ENCODE measurements at places on chromosomes 3 and 15.

DNA sequence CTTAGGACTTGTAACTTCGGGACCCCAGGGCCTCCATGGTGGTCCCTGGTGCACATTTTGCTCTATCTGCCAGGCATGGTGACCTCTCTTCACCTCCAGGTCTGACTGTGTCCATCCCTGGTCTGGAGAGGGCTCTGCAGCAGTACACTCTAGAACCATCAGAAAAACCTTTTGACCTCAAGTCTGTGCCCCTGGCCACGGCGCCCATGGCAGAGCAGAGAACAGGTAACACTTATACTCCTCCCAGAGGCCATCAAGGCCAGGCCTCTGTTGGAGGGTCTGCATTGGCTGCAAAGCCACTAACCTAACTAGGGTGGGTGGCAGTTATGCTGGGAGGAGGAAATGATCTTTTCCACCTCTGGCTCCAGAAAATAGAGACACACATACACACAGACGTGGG, 10.3 kb upstream of the HMCES start:
- DNase-seq = no peak

DNA sequence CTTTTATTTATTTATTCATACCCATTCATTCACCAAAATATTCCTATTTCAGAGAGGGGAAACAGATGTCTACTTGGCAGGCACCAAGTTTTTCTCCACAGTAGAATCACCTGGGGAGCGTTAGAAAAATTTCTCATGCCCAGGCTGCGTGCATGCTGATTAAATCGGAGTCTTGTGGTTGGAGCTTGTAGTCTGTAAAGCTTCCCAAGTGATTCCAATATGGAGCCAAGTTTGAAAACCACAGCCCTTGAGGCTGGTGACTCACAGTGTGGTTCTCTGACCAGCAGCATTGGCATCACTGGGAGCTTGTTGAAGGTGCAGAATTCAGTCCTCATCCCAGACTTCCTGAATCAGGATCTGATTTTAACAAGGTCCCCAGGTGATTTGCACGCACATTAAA, 49.7 kb downstream of the PDHB start:
- DNase-seq = no peak

DNA sequence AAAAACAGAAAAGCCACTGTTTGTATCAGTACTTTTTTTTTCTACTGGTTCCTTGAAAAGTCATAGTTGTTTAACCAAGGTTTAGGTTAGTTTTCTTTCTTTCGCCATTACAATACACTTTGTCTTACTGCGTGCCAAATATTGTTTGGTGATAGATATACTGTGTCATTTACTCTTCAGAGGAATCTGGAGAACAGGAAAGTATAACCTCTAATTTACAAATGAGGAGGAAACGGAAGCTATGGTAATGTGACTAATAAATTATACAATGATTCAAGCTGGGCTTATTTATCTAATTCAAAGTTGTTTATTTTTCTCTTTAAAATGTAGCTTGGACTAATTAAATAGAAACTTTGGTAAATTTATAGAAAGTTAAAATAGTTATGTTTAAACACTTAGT, 96.2 kb upstream of the ROBO2 start:
- no peak for DNase-seq

DNA sequence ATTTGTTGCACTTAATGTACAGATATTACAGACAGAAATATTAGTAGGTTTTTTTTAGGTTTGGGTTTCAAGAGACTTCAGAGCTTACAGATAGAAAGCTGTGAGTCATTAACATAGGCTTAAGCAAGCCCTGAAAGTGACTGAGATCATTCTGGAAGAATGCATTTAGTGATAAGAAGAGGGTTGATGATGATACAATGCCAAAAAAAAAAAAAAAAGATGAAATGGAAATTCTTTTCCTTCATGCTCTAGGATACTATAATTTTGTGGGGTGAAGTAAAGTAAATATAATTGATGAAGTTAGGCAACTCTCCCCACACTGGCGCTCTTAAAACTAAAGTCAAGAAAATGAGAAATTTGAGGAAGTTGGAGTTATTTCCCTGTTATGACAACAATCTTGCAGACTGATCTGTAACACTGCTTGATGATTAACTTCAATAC, 169.4 kb upstream of the ZNF385D start:
- DNase-seq = no peak

- no peak for DNase-seq
Observed at GRCh38 chr15:66425837-66426236, 39.1 kb downstream of the MAP2K1 start.

DNA sequence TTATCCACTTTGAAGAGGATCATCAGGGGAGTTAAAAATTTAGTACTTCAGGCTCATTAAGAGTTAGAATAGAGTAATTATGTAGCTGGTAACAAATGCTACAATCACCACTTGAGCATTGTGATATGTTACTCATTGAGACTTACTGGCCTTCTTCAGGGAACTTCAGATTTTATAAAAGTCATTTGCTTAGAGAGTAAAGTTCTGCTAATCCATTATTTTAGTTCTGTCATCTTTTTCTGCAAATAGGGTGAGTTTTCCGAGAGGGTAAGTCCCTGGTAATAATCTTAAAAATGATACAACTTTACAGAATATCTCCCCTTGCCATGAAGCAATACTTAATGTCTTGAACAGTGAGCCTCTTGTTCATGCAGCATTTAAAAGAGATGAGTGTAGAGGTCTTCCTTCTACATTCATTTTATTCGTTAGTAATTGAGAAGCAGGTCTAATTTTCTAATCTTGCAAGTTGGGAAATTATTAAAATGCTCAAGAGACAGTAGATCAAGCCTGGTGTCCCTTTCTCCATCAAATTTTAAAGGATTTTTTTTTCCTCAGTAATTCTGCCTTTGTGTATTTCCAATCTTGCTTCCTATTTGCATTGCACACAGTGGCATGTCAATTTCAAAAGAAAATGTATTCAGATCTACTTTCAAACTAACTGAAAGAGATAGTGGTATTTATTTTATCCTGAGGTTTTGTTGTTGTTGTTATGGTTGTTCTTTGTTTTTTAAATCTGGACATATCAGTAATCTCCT, 52.6 kb downstream of the MBNL1 start:
- no peak for DNase-seq

DNA sequence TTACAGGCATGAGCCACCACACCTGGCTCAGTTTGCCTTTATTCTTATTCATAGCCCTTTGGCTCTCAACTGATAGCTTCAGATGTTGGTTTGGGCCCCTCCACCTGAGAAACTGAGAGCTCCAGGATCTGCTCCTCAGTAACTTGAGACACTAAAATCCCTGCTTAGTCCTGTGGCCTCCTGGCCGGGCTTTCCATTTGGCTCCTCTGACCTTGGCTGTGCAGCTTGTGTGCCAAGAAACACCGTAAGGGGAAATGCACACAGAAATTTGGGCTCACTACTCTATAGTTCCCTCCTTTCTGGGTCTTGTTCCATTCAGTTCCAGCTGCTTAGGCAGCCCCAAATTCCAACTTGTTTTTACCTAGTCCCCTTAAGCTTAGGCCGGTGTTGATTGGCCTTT, 24.9 kb downstream of the NIPA2 start:
- DNase-seq = no peak

GRCh38 chr3:197518881-197519421, 36.8 kb downstream of the BDH1 start:
- no peak for DNase-seq

- DNase-seq = no peak
Observed at GRCh38 chr15:30824518-30825195, 79.1 kb upstream of the FAN1 start.

DNA sequence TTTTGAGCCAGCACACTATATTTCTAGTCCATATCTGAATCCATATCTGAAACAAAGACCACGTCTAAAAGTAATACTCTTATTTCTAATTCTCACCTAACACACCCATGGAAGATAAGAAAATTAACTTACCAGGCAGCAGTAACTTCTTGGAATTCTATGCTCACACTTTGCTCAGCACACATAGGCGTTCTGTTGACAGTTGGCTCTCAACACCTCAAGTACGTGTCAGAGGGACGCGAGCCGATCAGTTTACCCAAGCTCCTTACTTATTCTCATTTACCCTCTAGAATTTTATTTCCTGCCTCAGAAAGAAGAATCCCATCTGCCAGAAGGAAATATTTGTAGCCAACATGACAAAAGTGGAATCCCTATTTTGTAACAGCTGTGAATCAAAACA, 911.9 kb downstream of the FHIT start:
- DNase-seq = no peak

- peak; percentile 69 for DNase-seq
Observed at GRCh38 chr3:58332575-58333188, at the start of gene PXK. PXK (plus strand) TSS chr3:58332892; CDS start chr3:58332989, 97 bp downstream.

DNA sequence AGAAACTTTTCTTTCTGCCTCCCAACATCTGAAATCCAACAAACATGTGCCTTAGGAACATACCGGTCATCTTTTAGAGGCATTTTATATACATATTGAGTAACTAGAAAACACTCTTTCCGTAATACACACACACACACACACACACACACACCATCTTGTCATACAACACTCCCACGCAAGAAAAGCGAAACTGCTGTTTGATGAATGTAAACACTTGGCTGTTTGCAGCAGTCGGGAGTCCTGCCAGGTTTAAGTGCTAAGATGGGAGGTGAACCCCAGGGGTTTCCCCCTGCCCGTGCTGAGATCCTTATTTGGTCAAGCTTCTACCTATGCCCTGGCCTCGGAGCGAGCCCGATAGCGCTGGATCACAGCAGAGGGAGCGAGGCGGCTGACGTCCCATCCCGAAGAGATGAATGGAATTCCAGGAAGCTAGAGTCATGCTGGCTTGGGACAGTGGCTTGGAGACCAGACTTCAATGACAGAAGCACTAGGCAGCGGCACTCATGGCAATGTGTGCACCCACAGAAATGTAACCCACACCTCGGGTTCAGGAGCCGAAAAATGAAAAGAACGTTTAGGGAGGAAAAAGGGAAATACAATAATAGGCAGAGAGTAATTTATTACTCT, 1.3 kb upstream of the THBS1 start:
- peak; percentile 90 for DNase-seq

DNA sequence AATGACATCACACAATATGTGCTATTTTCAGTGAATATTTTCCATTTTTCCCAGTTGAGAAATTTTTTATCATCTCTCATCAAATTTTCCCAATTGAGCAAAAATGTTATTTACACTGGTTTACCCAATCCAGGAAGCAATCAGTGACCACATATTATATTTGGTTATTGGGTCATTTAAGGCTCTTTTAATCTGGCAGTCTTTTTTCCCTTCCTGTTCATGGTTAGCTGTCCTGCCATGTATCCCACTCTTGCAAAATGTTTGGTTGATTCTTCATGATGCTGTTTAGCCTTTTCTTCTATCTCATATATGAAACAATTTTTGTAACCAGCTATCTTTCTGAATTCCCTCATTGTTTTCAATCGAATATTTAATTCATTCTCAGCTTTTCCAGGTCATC, 626.0 kb downstream of the RBMS3 start:
- no peak for DNase-seq

GRCh38 chr15:42921342-42921731, 759 bp upstream of the TTBK2 start:
- no peak for DNase-seq

GRCh38 chr3:70501561-70501960, 189.1 kb upstream of the MDFIC2 start:
- DNase-seq = no peak

- DNase-seq = no peak
Observed at GRCh38 chr3:12829886-12830784, 11.2 kb downstream of the RPL32 start.

DNA sequence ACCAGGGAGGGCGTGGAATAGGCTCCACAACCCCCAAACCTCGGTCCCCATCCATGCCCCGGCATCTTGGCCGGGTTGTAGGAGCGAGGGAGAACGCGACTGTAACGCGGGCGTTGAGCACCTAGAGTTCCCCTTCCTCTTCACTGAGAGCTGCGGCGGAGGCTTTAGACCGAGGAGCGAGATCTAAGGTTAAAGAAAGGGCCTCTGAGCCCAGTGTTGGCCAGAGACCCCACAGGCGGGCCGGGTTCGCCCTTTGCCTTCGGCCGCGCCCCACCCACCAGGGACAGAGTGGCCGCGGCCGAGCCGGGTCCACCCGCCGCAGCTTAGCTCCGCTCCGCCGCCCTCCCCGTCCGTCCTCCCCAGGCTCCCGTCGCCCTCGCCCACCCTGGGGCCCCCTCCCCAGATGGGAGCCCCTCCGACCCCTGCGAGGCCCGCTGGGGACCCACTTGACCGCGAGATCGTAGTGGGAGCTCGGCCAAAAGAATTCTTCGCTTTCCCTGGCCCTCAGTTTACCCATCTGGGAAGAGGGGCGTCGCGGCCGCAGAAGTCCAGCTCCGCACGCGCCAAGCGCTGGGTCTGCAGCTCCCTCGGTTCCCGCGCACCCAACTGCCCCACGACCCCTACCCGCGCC, 425 bp downstream of the ANPEP start:
- no peak for DNase-seq

DNA sequence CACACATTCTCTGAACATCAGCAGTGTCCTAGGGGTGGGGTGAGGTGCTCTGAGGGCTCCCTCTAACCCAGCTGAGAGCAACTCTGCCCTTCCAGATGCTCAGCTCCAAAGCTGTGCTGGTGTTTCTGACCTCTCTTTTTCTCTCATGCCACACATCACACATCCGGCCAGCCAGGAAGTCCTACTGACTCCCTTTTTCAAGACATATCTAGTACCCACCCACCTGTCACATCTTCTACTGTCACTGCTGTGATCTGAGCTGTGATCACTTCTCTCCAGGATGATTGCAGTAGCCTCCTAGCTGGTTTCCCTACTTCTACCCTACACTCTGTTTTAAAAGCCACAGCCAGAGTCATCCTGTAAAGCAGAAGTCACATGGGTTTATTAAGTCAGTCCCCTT, 30.2 kb upstream of the MASP1 start:
- no peak for DNase-seq

DNA sequence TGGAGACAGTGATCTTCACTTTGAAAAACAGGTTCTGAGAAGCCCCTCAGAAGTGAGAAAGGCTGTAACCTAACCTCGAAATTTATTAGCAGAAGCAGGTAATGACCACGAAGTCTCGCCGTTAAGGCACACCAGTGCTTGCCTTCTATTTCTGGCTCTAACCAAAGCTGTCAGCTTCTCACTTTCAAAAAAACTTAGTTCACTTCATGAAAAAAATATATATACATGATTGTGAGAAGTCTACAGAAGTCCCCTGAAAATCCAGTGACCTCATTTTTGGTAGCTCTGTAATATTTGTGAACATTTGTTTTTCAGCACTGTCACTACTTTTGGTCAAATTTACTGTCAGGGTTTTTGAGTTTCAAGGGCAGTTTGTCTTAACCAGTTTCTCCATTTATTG, 19.1 kb upstream of the AKAP13 start:
- DNase-seq = no peak

DNA sequence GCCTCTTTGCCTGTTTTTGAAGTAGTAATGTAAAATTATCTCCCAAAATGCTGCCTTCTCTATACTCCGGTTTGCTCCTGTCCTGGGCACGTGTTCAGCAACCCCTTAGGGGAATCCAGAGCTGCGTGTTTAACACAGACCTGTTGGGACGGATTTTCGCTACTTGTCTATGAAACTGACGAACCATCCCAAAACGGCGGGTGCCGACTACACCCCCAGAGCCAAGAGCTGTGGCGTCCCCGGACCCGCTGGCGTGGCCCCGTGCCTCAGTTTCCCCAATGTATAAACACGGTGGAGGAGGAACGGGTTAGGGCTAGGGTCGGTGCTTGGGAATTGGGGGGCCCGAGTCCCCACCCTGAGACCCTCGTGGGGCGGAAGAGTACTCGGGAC, 473 bp downstream of the FHIT start:
- no peak for DNase-seq

- DNase-seq = no peak
Observed at GRCh38 chr3:131050001-131050400, 23.3 kb downstream of the NEK11 start.

Measured in right atrium auricular region (tissue), 2 donors.